Mesenteric fat pad (tissue), 1 donor: ENCODE measurements at places on chromosomes 12 and 14. TPM values are rescaled to one million over a fixed set of nuclear protein-coding genes. Genes with fewer than 3 reads are reported as not detected.

GRCh38 chr12:46554460-46554859, 181.9 kb upstream of the SLC38A2 start:
- no peak for DNase-seq

DNA sequence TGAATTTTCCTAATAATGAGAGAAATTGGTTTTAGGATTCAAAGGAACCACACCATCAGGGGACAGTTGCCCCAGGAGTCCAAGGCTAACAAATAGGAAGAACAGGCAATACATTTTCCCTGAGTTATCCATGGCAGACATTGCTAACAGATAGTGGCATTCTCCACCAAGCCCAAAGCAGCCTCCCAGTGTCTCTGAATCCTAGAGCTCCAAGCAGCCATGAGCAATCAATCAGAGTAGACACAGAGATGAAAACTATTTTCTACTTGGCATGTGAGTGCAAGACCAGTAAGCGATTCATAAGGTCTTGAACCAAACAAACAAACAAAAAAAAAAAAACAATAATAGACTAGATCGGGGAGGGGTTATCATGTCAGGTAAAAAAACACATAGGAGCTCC, 515.7 kb downstream of the MED13L start:
- DNase-seq = no peak

GRCh38 chr12:56104815-56105608, 653 bp downstream of the PA2G4 start:
- DNase-seq = no peak

DNA sequence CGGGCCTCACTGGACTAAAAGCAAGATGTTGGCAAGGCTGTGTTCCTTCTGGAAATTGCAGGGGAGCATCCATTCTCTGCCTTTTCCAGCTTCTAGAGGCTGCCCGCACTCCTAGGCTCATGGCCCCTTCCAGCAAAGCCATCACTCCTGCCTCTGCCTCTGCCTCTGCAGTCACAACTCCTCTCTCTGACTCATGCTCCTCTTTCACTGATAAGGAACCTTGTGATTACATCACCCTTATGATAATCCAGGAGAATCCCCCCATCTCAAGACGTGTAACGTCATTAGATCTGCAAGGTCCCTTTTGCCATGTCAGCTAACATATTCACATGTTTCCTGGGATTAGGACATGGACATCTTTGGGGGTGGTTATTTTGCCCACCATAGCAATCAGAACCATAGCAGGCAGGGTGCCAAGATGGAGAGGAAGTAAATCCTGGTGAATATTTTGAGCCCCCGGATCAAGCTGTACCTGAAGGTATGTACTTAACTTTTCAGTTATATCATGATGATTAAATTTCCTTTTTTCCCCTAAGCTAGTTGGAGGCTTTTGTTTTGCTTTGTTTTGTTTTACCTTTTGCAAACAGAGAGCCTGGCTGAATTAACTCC, 123.6 kb downstream of the SCARB1 start:
- DNase-seq = no peak

GRCh38 chr14:59274991-59275391, 86.5 kb downstream of the DAAM1 start:
- DNase-seq = no peak

GRCh38 chr14:39607978-39608377, 175.7 kb upstream of the FBXO33 start:
- no peak for DNase-seq

GRCh38 chr14:66140213-66140918, 345.8 kb upstream of the CCDC196 start:
- DNase-seq = no peak

- DNase-seq = no peak
These were observed 292.0 kb downstream of the FBXL14 start for GRCh38 chr12:1302201-1302870.

- peak; percentile 91 for DNase-seq
These were observed 505 bp downstream of the RASSF3 start for GRCh38 chr12:64610660-64611340.

GRCh38 chr14:67426161-67426560, 14.2 kb upstream of the PLEK2 start:
- DNase-seq = no peak

- no peak for DNase-seq
These were observed 52.0 kb upstream of the KCNA1 start for GRCh38 chr12:4857472-4858291.

GRCh38 chr14:93005135-93005813, 82.3 kb downstream of the CHGA start:
- DNase-seq = no peak

GRCh38 chr14:72463291-72463866, 430.5 kb downstream of the DPF3 start:
- no peak for DNase-seq

DNA sequence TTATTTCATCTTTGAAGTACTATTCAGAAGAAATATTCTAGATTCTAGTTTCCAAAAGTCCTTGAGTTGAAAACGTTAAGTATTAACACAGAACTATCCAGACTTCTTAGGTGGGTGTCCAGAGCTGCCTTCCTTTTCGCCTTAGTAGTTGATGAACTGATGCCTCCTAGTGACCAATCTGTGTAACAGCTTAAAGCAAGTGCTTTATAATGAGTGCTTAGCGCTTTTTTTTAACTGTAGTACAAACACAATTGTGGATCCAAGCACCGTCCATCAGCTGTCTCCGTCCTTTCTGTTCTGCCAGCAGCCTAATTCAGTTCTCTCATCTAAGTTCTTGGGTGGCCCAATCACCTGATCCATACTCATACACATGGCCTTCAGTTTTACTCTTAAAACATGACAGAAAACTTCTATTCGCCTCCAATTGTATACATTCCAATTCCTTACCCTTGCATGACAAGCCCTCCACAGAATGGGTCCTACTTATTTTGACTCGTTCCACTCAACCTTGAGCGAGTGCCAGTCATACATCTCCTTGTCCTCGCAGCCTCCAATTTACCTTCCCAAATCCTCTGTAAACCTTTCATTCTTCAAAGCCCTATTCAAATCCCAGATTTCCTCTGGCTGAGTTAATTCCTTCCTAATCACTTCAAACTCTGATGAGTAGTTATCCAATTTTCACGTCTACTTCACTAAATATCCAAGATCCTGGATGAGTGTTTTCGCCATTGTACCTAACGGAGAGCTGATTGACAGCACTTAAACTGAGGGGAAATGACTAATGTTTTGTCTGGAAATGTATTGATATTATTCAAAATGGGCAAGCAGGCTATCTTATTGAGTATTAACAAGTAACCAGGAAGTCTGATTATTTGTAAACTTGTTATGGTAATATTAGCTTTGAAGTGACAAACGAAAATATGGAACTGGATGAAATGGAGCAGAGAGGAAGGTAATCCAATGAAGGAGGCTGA, 5.8 kb upstream of the PHLDA1 start:
- no peak for DNase-seq

DNA sequence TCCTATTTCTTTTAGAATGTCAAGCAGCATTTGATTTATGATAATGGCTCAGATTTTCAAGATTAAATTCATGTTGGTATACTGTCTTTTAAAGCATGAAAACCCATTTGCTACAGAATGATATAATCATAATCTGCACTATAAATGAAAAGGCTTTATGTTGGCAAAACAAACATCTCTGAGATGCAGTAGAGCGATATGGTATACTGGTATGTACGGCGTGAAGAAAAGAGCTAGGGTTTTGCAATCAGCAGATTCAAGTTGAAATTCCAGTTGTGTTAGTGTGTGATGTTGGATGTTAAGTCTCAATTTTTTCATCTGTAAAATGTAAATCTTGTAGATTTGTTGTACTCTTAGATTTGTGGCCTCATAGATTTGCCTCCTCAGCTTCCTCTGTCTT, 53.2 kb upstream of the DYRK2 start:
- no peak for DNase-seq

- no peak for DNase-seq
These were observed 31.9 kb upstream of the FOS start for GRCh38 chr14:75246546-75247285.

- no peak for DNase-seq
These were observed 956.6 kb downstream of the LRFN5 start for GRCh38 chr14:42563313-42563712.

DNA sequence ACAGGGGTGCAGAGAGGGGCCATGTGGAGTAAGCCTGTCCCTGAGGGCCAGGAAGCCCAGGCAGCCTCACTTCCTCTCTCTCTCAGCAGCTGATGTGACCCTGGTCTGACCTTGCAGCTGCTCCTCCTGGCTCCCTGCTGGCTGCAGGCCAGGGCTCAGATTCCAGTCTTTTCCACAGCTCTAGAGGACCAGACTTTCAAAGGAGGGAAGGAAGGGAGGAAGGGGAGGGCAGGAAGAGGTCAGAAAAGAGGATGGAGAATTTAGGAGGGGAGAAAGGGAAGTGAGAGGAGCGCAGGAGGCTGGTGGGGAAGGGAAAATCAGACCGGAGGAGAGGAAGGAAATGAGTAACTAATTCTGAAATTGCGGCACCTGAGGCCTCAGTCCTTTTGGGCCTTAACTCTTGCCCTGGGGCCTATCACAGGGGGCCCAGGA, 40.9 kb upstream of the VASH1 start:
- DNase-seq = no peak

- DNase-seq = no peak
These were observed 3.6 kb upstream of the FOS start for GRCh38 chr14:75274899-75275569.

GRCh38 chr12:126157575-126157966, 1092.3 kb downstream of the AACS start:
- no peak for DNase-seq

DNA sequence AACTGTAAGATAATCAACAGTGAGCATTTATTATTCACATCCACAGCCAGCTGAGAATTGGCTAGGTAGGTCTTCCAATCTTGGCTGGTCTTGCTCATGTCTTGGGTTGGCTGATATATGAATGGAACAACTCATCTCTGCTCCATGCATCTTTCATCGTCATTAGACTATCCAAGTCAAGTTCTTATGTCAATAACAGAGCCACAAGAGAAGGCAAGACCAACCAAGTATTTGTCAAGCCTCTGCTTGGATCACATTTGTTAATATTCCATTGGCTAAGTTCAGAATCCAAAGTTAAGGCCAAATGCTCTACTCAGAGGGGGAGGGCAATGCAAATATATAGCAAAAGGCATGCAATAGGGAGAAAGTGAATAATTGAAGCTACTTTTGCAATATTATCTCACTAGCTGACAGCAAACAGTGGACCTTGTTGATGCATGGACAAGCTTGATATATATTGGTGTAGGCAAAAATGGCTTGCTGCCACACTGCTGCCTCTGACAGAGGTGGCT, 53.1 kb downstream of the WASHC3 start:
- DNase-seq = no peak

DNA sequence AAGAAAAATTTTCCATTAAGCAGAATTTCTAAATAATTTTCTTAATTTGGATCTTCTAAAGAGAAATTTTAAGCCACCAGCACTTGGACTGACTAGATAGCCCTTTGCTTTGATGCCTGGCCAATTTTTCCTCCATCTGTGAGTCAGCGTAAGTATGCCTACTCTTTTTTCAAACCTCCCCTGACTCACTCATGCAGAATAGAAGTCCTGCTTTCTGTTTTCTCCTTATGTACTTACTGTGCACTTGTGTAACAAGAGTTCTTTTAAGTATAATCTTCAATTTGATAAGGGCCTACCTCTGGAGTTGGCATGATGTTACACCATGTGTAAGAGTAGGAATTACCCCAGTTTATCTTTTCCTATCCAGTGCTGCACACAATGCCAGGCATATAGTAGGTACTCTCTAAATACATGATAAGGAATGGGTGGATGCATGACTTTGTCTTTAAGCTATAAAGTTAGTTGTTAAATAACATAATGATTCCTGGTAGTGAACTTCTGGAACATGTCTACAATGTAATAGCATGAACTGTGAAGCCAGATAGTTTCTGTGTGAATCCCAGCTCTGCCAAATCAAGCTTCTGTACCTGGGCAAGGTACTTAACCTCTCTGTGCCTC, 329.6 kb downstream of the TMTC2 start:
- no peak for DNase-seq

DNA sequence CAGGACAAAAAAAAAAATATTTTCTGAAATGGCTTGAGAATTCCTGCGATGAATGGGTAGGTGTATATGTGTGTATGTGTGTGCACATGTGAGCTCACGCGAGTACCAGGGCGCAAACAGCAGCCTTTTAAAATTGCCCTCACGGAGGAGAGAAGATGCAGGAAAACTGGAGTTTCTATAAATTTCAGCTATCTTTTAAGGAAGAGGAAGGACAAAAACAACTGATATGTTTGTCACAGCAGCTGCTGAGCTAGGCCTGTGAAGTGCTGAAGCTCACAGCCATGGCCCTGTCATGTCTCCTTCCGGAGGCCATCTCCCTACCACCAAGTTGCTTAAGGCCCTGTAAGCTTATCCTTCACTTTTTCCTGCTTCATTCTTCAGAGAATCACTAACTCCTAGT, 40.8 kb downstream of the DUSP16 start:
- DNase-seq = no peak

PLA2G1B gene
- total RNA-seq = 1.8 TPM

RNASE3 gene
- total RNA-seq = 0.80 TPM

RFX4 gene
- total RNA-seq = 0.13 TPM

FBXL14 gene
- 8.4 TPM for total RNA-seq

SCNN1A gene
- total RNA-seq = 3.3 TPM

LRRC10 gene
- not detected for total RNA-seq

DPY19L2 gene
- total RNA-seq = 6.2 TPM

RPGRIP1 gene
- 0.80 TPM for total RNA-seq

TSPAN8 gene
- 1.8 TPM for total RNA-seq

PRR4 gene
- total RNA-seq = 0.93 TPM

BDKRB2 gene
- 11.4 TPM for total RNA-seq

PCED1B gene
- total RNA-seq = 6.1 TPM

PRICKLE1 gene
- total RNA-seq = 12.3 TPM
